Astrocyte (in vitro differentiated cells and primary cell): ENCODE measurements at places on chromosomes 12 and 14. TPM values are rescaled to one million over a fixed set of nuclear protein-coding genes. Genes with fewer than 3 reads are reported as not detected.

DNA sequence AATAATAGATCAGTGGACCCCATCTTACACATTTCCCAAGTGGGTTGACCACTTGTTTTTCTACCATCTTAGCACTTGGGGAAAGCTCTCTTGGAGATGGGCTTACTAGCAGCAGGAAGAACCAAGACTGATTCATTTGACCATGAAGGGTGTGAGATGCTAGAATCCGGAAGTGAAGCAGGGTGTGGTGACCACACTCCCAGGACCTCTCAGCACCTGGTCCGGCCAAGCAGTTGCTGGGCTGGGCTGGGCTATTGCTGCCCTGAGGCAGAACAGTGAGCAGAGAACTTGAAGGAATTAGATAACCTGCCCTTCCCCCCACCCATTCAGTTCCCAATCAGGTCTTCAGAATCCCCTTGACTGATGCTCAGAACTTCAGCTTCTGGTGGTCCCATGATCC lies 24.4 kb downstream of the ADCY6 start:
- H3K4me1 ChIP-seq, result peaks cover 13% of the 10 kb centered on the region
- no peaks in the 10 kb centered on the region for H3K27me3 ChIP-seq
- DNase-seq, result no peak
- no peak overlapping the region for H3K27ac ChIP-seq

Gene GPR137C
- total RNA-seq, result 0.70 and 1.1 TPM in 2 replicates

- H3K27me3 ChIP-seq, result no peaks in the 10 kb centered on the region
- H3K4me3 ChIP-seq, result no peak overlapping the region
- no peaks in the 10 kb centered on the region for H3K4me1 ChIP-seq
- H3K36me3 ChIP-seq, result no peaks in the 10 kb centered on the region
- no peak overlapping the region for H3K27ac ChIP-seq
Measured at GRCh38 chr12:58097741-58098140, 156.4 kb downstream of the ATP23 start.

Gene FANCM
- total RNA-seq, result 4.2 and 5.4 TPM in 2 replicates

DNA sequence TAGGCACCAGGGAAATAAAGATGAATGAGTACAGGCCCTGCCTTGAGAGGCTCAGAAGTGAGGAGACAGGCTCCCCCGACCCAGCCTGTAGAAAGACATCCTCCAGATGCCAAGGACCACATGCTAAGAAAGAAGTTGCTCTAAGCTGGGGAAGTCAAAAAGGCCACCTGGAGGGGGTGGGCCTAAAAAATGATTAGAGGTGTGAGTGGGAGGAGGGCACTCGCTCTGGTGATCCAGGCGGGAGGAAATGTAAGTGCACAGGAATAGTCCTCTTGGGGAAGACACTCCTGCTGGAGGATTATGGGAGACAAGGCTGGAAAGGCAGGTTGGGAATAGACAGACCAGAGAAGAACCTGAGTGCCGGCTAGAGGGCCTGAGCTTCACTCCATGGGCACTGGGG lies 32.2 kb downstream of the SMUG1 start:
- no peak overlapping the region for H3K4me3 ChIP-seq
- H3K27me3 ChIP-seq, result peaks cover 12% of the 10 kb centered on the region
- H3K4me1 ChIP-seq, result no peaks in the 10 kb centered on the region
- no peak overlapping the region for H3K27ac ChIP-seq
- H3K36me3 ChIP-seq, result no peaks in the 10 kb centered on the region
- DNase-seq, result no peak

DNA sequence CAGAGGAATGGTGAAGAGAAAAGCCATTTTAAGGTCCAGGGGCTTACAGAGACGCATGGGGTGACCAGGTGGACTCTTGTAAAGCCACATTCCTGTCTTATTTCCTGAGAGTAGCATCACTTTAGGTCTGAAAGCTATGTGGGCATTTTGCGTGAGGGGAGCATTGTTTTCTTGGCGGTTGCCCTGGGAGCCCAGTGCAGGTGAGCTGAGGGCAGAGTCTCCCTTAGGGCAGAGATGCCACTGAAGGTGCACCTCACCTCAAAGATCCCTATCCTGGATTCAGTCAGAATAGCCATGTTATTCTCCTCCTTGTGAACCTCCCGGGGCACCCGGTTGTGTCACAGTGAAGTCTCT lies 12.4 kb downstream of the GLRX5 start:
- H3K4me1 ChIP-seq, result peaks cover 15% of the 10 kb centered on the region
- H3K27ac ChIP-seq, result peak overlapping the region; percentile 17
- DNase-seq, result no peak
- H3K36me3 ChIP-seq, result no peaks in the 10 kb centered on the region

GRCh38 chr14:102966681-102967505 lies 44.4 kb downstream of the AMN start:
- H3K4me3 ChIP-seq, result no peak overlapping the region
- H3K27me3 ChIP-seq, result no peaks in the 10 kb centered on the region
- no peak for DNase-seq
- no peak overlapping the region for H3K27ac ChIP-seq
- H3K4me1 ChIP-seq, result no peaks in the 10 kb centered on the region
- H3K36me3 ChIP-seq, result peaks cover 71% of the 10 kb centered on the region

Gene AKAP5
- 2.9 and 3.1 TPM in 2 replicates for total RNA-seq

DNA sequence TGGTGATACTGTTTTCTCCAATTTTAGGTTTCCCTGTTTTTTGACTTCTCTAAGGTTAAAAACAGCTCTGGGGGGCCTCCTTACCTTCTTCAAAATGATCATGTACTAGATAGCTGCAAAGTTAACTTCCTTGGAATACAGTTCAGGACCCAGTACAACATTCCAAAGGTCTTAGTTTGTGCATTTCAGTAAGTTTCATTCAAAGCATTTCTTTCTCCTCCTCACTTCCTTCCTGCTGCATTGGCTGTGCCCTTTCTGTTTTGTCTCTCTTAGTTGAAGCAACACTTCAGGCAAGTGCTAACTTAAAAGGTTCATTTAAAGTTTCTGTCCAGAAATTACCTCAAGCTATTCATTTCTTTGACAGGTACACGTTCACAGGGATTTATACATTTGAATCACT lies 95.7 kb downstream of the SCN8A start:
- DNase-seq, result peak; percentile 36
- no peaks in the 10 kb centered on the region for H3K27me3 ChIP-seq
- no peak overlapping the region for H3K27ac ChIP-seq
- H3K4me3 ChIP-seq, result no peak overlapping the region
- H3K36me3 ChIP-seq, result no peaks in the 10 kb centered on the region

Gene AMN1
- total RNA-seq, result 3.6 and 3.9 TPM in 2 replicates

Gene FLRT2
- total RNA-seq, result 171 and 227 TPM in 2 replicates

Gene PMCH
- not detected in 2 replicates for total RNA-seq
